ENCODE measurements at places on chromosomes 13 and 19.

GRCh38 chr19:31349160-31349881, at the start of gene TSHZ3:
Gene TSHZ3 (minus strand): TSS chr19:31349436. CDS start chr19:31349219, 217 bp downstream.
- peak; percentile 66 for DNase-seq

GRCh38 chr13:99467764-99468163, 33.5 kb upstream of the TM9SF2 start:
- peak; percentile 63 for DNase-seq

GRCh38 chr19:57103573-57104277, 16.1 kb upstream of the USP29 start:
- DNase-seq: peak; percentile 78

DNA sequence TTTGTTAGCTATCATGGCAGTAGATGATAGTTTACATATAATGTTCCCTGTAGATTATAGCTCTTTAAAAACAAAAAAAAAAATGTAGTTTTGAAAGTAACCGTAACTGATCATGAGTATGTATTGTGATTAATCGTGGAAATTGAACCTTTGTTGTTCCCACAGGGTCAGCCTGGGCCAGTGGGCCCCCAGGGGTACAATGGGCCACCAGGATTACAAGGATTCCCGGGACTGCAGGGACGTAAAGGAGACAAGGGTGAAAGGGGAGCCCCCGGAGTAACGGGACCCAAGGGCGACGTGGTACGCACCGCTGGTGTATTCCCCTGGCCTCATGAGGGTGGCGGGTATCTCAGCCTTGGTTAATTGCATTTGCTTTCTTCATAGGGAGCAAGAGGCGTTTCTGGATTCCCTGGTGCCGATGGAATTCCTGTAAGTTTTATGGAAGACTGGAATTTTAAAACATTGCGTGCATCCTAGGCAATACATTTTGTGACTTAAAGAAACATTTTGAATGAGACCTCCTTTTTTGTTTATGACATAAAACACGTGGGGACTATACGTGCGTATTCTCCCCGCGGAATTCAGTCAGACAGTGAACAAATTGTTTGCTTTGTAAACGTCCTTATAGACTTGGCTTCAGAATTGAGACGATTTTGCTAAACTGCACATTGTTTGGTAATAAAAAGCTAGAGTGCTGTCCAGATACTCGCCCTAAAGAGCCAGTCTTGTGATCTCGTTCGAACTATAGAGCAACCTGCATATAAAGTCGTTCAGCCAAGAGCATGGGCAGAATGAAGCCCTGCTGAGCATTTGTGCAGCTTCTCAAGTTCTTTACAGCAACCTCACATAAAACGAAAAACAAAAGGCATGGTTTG, 117.7 kb downstream of the COL4A2 start:
- no peak for DNase-seq

- no peak for DNase-seq
These were observed 159.9 kb downstream of the KATNAL1 start for GRCh38 chr13:30147421-30147820.

GRCh38 chr13:70188567-70188966, 80.3 kb upstream of the KLHL1 start:
- no peak for DNase-seq

DNA sequence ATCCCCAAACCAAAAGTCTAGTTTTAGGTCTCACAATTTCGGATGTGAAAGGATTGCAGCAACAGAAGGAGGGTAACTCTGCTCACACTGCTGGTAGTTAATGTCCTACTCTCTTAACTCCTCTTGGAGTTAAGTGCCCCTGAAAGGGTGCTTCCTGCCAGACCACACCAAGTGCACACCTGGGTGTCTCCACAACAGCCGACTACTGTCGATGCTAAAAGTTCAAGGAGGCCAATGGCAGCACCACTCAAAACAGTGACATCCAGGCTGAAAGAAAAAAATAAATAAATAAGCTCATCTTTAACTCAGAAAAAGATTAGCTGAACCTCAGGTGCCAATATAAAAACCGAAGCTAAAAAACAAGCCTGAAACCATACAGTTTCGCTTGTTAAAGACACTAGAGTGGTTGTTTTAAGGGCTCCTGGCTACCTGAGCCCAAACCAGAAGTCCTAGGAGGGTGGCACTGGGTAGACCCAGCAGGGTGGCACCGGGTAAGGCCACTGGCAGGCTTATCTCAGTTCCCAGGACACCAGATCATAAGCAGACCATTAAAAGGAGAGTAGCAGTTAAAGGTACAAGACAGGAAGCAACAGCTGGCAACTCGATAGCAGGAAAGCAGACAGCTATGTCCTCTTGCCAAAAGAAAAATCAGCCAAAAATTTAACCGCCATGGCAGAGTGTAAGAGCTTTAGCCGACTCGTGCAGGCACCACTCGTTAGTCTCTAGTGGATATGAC, 39.3 kb downstream of the BRD4 start:
- DNase-seq: no peak

GRCh38 chr19:39802958-39803357, 24.3 kb downstream of the LEUTX start:
- no peak for DNase-seq
